CD4-positive, alpha-beta T cell treated with Interleukin-6 at 100 ng/mL for 8 hours (primary cell): ENCODE measurements at places on chromosomes 12 and 14.
A peak's percentile ranks its signal among the peaks of the same experiment; 100 is the strongest.

GRCh38 chr12:21941506-21942376, 515 bp upstream of the ABCC9 start:
- DNase-seq, result no peak

DNA sequence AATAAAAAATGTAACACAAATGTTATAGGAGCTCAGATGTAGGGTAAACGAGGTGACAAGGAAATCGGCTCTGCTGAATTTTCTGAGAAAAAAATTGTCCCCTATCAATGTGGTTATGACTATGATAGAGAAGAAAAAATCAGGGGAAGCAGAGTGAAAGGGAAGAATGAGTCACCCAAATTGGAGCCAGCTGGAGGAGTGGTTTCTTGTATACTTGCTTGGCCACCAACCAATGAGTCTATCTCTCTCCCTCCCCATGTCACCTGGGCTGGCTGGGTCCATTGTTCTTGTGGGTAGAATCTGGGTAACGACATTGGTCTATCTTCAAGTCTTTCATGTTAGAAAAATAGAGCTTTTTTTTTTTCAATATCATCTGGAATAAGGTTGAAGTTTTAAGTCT, 196.6 kb upstream of the FLRT2 start:
- DNase-seq, result no peak

DNA sequence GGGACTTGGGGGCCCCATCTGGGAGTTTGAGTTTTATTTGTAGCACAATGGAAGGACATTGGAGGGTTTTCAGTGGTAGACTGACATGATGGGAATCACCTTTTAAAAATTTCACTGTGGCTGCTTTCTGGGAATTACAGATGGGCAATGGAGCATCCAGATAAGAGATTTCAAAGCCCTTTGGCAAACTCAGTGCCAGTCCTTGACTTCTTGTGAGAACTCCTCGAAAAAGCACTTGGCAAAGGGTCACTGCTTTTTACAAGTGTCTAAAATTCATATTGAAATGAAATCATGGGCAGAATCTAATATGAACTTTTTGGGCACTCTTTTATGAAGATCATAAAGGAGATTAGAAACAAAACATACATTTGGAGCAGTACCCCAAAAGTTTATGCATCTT, 34.3 kb upstream of the IGF1 start:
- DNase-seq, result no peak

- DNase-seq, result no peak
Observed at GRCh38 chr12:14618983-14619382, 51.3 kb upstream of the PLBD1 start.

GRCh38 chr12:24705741-24706358, 243.1 kb downstream of the BCAT1 start:
- DNase-seq, result no peak

GRCh38 chr12:107360482-107360881, 267.1 kb upstream of the CRY1 start:
- DNase-seq, result no peak

DNA sequence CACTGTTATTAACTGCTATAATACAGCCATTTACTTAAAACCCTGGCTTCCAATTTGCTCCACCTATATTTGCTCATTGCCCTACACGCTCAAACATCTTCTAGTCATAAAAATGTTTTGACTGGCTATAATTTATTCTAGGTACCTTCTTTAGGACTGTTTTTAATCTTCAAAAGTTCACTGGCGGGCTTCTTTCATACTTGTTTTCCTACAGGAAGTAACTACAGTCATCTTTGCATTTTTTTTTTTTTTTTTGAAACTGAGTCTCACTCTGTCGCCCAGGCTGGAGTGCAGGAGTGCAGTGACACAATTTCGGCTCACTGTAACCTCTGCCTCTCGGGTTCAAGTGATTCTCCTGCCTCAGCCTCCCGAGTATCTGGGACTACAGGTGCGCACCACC, 32.5 kb downstream of the MPHOSPH9 start:
- DNase-seq, result peak; percentile 2

DNA sequence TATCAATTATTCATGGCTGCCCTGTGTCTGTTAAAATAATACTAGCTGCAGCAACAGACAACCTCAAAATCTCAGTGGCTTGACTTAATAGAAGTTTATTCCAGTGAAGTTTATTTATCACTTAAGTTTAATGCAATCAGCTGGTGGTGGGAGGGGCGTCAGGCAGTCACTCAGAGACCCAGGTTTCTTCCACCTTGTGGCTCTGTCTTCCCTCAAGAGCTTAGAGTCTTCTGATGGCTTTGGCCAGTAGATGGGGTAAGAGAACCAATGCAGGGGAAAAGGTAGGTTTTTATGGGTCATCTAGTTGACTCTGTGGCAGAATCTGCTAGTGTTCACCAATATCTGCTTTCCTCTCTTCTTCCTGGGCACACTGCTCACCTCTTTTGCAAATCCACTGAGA, 668.9 kb downstream of the AACS start:
- no peak for DNase-seq

DNA sequence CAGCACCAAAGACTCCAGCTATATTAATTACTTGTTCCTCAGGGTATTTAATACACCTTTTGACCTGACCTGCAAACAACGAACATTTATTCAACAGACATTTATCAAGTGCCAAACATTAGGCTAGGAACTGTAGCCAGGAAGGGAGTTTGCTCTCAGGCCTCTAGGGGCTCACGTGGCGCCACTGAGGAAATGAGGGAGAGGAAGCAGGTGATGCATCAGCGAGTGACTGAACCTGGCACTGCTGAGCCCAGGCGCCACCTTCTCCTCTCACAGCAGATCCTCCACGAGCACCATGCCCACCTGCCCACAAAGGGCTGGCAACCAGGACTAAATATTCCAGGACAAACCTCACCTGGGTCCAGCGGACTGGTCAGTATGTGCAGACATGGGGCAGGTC, 50.2 kb downstream of the SETD3 start:
- no peak for DNase-seq

- DNase-seq, result no peak
Observed at GRCh38 chr12:92193063-92193462, 47.4 kb upstream of the BTG1 start.

DNA sequence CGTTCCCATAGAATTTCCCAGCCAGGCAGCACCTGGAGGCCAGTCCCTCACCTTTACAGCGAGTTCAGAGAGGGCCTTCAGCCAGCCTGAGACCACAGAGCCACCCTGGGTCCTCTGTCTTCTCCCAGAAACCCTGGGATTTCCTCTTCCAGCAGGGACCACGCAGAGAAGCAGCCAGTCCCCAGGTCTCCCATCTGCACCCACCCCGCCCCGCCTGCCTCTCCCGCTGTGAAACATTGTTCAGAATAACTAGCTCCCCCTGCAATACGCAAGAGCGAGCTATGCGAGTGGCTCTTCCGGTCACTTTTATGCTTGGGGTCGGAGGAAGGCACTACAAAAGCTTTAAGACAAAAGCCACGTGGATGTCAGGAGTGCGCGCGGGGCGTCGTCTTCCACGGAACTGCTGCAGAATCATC, 77.8 kb downstream of the SERPINA3 start:
- DNase-seq, result no peak

DNA sequence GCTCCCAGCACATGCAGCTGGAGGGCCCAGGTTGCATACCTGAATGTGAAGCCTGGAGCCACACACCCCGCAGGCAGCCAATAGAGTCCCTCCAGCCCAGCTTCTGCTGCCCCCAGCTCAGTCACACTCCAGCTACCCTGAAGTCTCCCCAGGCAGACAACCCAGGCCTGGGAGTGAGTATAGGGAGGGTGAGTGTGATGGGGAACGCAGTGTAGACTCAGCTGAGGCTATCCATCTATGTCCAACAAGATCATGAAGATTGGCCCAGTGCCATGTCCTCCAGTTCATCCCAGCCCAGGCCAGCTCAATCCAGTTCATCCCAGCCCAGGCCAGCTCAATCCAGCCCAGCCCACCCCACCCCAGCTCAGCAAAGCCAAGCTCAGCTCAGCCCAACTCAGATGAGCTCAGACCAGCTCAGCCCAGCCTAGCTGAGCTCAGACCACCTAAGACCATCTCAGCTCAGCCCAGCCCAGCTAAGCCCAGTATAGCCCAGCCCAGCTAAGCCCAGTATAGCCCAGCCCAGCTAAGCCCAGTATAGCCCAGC, 330.4 kb downstream of the TMEM121 start:
- DNase-seq, result no peak

GRCh38 chr12:1566449-1567135, 27.8 kb downstream of the FBXL14 start:
- DNase-seq, result no peak

DNA sequence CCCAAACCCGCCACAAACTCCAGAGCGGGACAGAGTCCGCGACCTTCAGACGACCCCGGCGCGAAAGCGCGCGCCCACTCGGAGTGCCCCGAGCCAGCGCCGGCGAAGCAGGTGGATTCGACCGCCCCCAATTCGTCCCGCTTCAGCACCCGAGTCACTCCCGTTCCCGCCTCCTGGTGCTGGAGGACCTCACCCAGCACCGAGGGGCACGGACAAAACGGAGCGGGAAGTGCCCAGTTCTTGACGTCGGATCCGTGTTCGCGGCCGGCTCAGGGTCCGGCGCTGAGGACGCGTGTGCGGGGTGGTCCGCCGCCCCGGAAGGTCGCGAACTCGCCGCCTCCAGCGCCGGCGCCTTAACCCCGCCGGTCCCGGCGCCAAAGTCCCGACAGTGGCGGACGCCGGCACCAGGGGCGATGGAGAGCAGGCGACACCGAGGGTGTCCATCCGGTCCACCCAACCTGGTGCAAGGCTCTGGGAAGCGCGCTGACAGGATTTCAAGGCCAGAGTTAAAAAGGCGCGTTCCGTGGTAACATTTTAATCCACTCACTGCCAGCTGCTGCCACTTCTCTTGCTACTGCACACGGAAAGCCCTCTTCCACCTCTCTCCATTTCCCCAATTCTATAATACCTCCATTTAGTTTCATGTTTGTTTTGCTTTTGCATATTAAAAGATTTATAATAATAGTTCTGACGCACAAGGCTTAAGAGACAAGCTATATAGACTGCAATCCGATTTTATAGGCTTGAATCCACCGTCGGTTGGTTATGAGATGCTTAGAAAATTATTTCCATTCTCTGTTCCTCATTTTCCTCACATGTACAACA, 240.0 kb upstream of the CPNE8 start:
- DNase-seq, result no peak

- DNase-seq, result no peak
Observed at GRCh38 chr12:120468325-120468820, 1.2 kb downstream of the SRSF9 start.

DNA sequence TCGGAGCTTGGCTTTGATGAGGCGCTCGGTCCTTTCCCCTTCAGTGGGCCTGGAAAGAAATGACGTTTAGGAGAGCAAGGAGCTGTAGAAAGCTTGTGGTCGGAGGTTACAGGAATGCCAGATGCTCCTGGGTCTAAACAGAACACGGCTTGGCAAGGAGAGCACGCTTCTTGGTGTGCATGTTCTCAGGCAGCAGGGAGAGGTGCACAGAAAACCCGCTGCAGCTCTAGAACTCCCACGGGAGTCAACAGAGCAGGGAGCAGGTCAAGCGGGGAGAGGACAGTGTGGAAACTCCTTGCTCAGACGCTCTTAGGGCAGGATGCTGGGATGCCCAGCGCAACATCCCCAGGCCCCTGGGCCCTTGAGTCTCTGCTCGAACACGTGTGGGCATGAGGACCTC, 51.0 kb downstream of the SSH1 start:
- no peak for DNase-seq

DNA sequence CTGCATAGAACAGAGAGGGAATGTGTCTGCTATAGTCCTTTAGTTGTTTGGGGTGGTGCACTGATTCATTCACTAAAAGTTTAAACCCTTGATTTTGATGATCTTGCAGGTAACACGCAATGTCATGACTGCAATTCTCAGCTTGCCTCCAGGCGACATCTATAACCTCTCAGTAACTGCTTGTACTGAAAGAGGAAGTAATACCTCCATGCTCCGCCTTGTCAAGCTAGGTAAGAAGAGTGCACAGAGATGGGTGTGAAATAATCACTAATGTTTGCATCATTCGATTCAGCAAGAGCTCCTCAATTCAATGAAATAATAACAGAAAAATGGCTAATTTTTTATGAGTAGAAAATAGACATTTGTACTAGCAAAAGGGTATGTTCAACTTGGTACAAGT, 203.7 kb downstream of the PTPRO start:
- no peak for DNase-seq

- no peak for DNase-seq
Observed at GRCh38 chr14:52240623-52241022, 26.9 kb upstream of the PTGDR start.

GRCh38 chr14:76331328-76332011, 44.5 kb upstream of the ESRRB start:
- no peak for DNase-seq

DNA sequence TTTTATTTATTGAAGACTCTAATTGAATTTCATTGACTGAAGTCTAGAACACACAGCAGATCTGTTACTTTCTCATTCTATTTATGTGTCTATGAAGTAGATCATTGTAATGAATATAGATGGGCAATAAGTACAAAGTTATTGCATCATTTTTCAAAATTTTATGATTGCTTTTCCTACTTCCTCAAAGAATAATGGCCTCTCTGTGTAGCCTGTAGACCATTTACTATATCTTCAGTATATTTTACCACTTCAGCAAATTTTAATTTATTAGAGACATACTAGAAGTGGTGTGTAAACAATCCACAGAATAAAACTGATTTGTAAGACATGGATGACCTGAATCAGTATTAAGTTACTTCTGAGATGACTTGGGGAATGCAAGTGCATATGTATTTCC, 291.7 kb upstream of the FAR2 start:
- DNase-seq, result no peak

- DNase-seq, result no peak
Observed at GRCh38 chr14:34858765-34859164, 16.4 kb downstream of the BAZ1A start.

GRCh38 chr12:124422570-124423523, 128.0 kb downstream of the RFLNA start:
- DNase-seq, result no peak

DNA sequence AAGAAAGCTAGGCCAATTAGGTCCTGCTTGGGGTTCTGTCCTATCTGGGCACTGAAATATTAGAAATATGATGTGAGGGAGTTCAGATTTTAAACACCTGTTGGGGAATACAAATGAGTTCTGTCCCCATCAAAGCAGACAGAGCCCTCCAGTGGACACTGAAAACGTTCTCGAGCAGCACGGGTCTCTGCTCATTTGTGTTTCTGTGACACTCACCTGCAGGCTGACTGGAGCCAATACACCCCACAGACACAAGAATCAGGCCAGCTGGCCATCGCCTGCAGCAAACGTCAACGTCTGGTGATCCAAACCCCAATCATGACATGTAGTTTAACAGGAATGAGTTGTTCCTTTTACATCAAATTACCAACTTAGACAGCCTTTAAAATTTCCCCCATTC, 493.4 kb upstream of the TMEM132C start:
- DNase-seq, result no peak

- no peak for DNase-seq
Observed at GRCh38 chr14:82562881-82563280, 1029.2 kb upstream of the SEL1L start.

- DNase-seq, result no peak
Observed at GRCh38 chr14:23078692-23079116, 16.2 kb downstream of the ACIN1 start.
